ENCODE measurements at places on chromosomes 13 and 19. TPM values are rescaled to one million over a fixed set of nuclear protein-coding genes. Genes with fewer than 3 reads are reported as not detected.

DNA sequence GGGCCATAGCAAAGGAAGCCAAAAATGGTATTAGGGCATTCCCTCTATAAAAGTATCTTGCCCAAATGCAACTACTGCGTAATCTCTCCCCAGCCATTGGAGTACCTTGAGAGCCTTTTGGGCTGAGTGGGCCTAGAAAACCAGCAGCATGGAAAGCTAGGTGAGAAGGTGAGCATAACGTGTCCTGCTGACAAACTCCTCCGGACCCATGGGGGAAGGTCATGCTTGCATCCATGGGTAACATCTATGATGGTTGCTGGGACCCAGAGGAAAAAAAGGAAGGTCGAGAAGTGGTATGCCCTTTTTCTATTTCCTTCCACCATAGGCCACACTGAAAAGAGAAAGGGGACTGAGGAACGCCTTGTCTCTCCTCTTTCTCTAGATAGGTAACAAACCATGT lies 57.4 kb downstream of the ZNF728 start:
- no peak for DNase-seq

GRCh38 chr19:18349524-18350128 lies 9.2 kb downstream of the PGPEP1 start:
- peak; percentile 84 for DNase-seq

GRCh38 chr13:52452470-52452869 lies 2.0 kb upstream of the VPS36 start:
- DNase-seq: no peak

DNA sequence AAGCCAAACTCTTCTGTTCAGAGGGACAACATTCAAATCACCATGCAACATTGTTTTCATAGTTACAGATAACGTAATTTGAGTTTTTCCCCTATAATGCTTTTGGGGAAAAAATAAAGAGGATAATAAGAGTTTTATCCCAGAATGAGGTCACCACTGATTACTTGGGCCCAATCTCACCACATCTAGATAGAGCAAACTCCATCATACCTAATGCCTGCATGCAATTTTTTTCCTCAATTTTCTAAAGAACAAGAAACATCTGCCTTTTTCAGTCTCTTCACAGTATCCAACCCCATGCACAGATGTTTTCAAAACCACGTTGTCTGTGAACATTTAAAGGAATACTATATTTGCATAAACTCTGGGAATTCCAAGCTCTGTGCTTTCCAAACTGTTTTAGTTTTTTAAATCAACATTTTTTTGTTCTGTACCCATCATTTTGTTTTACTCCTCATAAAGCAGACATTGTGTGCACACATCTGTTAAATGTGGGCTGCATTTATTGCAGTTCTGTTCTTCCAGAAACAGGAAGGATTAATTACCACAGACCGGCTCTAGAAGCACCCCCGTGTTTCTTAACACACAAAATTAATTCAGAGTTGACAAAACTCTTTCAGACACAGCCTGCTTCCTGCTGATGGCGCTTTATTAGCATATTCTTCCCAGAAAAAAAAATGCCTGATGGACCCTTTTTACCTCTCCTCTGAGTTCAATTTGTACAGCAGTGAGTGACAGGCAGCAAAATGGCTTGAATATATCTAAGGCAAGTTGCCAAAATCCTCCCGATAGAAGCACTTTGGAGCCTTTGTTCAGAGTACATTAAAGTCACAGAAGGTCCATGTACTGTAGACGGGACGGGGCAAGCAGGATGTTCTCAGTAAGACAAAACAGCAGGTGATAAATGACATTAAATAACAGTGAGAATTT lies 1171.9 kb downstream of the EFNB2 start:
- peak; percentile 6 for DNase-seq

DNA sequence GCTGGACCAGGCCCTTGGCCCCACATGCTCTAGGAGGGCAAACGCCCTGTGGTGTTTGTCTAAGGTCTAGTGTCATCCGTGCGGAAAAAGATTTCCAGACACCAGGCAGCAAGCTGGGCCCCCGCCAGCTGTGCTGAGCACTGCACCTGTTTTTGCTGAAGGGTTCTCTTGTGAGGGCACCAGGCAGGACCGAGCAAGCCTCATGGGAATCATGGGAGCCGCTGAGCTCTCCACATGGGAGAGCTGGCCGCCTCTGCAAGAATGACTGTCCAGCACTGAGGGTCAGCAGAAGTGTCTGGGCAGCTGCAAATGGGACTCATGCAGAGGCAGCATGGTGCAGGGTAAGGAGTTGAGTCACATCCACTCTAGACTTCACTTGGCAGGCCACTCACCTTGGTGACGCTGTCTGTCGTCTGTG lies 12.0 kb downstream of the B3GNT8 start:
- no peak for DNase-seq

- no peak for DNase-seq
Measured at GRCh38 chr19:47324502-47324901, 7.5 kb upstream of the C5AR2 start.

GRCh38 chr19:15841875-15842569 lies 26.6 kb upstream of the OR10H1 start:
- DNase-seq: no peak

- DNase-seq: peak; percentile 28
Measured at GRCh38 chr13:102903659-102904407, 58.0 kb downstream of the ERCC5 start.

The ICAM5 gene
- 5.2 TPM for polyA plus RNA-seq

The PRKD2 gene
- polyA plus RNA-seq: 21.4 TPM

The PDE4A gene
- polyA plus RNA-seq: 2.9 TPM
